Pancreas (tissue), 10 donors: ENCODE measurements at places on chromosomes 11 and 22. TPM values are rescaled to one million over a fixed set of nuclear protein-coding genes. Genes with fewer than 3 reads are reported as not detected.

GRCh38 chr11:109612496-109612895, 190.5 kb downstream of the C11orf87 start:
- DNase-seq: no peak
- no peaks in the 10 kb centered on the region for H3K4me1 ChIP-seq
- no peak overlapping the region for H3K4me3 ChIP-seq
- H3K36me3 ChIP-seq: no peaks in the 10 kb centered on the region
- no peak overlapping the region for H3K27ac ChIP-seq

GRCh38 chr11:111177037-111177871, 68.3 kb upstream of the POU2AF2 start:
- no peak for DNase-seq
- H3K27ac ChIP-seq: no peak overlapping the region
- H3K4me1 ChIP-seq: no peaks in the 10 kb centered on the region
- no peaks in the 10 kb centered on the region for H3K27me3 ChIP-seq
- H3K4me3 ChIP-seq: no peak overlapping the region
- H3K36me3 ChIP-seq: no peaks in the 10 kb centered on the region

- no peak overlapping the region for H3K27ac ChIP-seq
- no peak for DNase-seq
- H3K27me3 ChIP-seq: no peaks in the 10 kb centered on the region
Observed at GRCh38 chr11:73347067-73347466, 29.1 kb upstream of the RELT start.

GRCh38 chr11:93540337-93540736, 2.9 kb downstream of the SMCO4 start:
- peaks cover 38% of the 10 kb centered on the region for H3K4me1 ChIP-seq
- H3K27ac ChIP-seq: no peak overlapping the region
- no peak for DNase-seq
- H3K36me3 ChIP-seq: no peaks in the 10 kb centered on the region

- H3K4me1 ChIP-seq: peaks cover 5% of the 10 kb centered on the region
- H3K27ac ChIP-seq: no peak overlapping the region
- H3K36me3 ChIP-seq: no peaks in the 10 kb centered on the region
- no peaks in the 10 kb centered on the region for H3K27me3 ChIP-seq
Observed at GRCh38 chr11:2089536-2090165, 49.5 kb downstream of the IGF2 start.

DNA sequence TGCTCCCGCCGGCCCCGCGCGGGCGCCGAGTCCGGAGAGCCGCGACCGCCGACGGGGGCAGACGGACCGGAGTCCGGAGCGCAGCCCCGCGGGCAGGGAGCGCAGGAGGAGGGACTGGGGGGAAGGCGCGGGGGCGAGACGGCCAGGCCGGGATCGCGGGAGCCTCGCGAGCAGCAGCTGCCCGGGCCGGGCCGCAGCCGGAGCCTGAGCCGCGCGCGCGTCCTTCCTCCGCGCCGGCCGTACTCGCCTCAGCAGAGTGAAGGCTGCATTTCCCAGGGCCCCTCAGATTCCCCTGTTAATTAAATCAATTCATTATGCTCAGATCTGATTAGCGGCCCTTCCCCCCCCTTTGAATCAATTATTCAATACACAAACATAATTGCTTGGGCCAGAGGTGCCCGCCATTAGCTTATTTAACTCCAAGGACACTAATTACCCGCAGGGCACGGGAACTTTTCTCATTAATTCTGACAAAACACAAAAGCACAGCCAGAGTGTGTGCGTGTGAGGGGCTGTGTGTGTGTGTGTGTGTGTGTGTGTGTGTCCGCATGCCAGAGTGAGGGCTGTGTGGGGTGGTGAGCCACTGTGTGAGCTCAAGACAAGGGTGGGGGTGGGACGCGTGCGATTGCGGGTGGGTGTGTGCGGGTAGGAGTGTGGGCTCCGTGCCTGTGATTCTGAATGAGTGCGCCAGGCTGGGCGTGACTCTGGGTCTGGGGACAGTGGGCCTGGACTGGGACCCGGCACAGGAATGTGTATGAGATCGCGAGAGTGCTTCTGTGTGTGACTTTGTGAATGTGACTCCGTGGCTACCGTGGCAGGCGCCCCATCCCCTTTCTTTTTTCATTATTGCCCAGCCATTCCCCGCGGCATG, 5.1 kb upstream of the LMO1 start:
- peaks cover 3% of the 10 kb centered on the region for H3K4me1 ChIP-seq
- no peaks in the 10 kb centered on the region for H3K27me3 ChIP-seq
- H3K27ac ChIP-seq: no peak overlapping the region
- no peak for DNase-seq
- H3K36me3 ChIP-seq: no peaks in the 10 kb centered on the region

DNA sequence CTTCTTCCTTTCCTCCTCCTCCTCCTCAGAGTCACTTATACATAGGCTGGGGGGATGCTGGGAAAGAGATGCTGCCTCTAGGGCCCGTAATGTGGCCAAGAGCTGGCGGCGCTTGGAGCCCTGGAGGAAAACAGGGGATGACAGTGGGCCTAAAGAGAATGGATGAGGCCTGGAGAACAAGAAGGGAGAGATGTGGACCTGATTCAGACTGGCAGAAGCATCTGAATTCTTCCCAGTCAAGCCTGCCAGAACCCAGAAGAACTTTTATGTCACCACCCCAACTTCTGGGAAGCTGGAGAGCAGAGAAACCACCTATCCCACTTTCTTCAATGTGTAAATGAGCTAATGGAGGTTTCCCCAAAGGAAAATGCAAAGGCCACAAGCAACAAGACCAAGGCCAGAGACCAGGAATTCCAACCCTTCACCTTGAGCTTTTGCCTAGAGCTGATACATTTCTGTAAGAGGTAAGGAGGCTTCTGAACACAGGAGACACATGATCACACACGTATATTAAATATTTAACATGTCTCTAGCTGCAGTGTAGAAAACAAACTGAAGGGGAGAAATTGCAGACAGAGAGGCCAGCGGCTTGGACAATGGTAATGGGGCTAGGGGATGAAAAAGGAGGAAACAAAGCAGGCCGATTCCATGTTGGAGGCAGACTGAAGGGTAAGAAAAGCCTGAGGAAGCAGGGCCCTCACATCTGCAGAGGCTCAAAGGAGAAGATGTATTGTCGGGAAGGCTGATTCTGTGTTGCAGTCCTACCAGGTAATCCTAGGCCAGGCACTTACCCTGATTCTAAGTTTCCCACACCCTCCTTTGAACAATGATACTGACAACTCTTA, 1.1 kb downstream of the RRP8 start:
- peaks cover 17% of the 10 kb centered on the region for H3K4me1 ChIP-seq
- H3K36me3 ChIP-seq: peaks cover 10% of the 10 kb centered on the region
- DNase-seq: no peak
- no peak overlapping the region for H3K27ac ChIP-seq
- H3K27me3 ChIP-seq: no peaks in the 10 kb centered on the region
- H3K4me3 ChIP-seq: peak overlapping the region; percentile 93

DNA sequence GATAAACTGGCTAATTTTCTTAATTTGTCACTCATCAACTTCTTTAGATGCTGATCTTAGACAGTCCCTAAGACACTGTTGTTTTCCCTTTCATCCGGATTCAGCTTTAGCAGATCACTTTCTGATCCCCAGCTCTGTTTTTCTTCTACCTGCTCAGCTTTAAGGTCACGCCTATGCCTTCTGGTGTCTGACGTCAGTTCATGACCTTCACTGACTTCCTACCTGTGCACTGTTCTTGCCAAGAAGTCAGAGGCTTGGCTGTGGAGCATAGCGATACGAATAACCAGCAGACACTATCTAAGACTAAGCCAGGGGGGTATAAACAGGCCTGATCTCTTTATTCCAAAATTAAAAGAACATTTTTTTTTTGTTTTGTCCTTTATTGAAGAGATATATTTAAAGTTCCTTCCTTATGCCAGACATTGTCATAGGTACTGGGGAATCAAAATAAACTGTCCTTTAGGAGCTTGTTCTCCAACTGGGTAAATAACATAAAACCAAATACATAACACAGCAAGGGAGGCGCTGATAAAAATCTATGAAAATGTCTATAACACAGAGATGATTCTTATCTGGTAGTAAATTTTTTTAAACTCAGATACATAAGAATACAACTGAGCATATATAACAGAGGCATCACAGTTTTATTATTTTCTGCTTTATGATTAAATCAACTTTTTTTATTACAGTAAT, 352.2 kb upstream of the CTSC start:
- peak overlapping the region; percentile 23 for H3K27ac ChIP-seq
- peak; percentile 77 for DNase-seq
- no peak overlapping the region for H3K4me3 ChIP-seq
- no peaks in the 10 kb centered on the region for H3K27me3 ChIP-seq
- no peaks in the 10 kb centered on the region for H3K36me3 ChIP-seq
- H3K4me1 ChIP-seq: peaks cover 14% of the 10 kb centered on the region

GRCh38 chr11:112467721-112468120, 207.1 kb upstream of the PLET1 start:
- no peak overlapping the region for H3K4me3 ChIP-seq
- no peaks in the 10 kb centered on the region for H3K27me3 ChIP-seq
- no peaks in the 10 kb centered on the region for H3K4me1 ChIP-seq
- DNase-seq: no peak

DNA sequence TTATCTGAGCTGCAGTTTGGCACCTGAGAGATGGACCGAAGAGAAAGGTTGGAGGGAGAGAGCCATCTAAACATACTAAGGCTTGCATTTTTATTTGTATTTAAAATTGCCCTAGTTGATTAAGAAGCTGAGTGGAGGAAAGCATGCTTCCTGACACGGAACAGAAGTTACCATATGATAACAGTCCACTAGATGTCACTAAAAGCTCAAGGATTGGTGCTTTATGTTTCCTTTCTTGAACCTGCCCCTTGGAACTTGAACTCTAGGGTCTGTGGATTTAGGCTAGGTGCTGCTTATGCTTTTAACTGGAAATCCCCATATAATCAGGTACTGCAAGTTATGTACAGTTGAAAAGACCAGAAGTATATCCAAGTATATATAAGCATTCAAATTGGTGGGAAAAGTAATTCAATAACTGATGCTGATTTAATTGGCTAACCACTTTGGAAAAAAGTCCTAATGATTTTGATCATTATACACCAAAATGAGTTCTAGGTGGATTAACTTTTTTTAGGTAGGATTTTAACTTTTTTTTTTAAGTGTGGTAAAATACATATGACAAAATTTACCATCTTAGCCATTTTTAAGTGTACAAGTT, 9.5 kb downstream of the RBMXL2 start:
- no peaks in the 10 kb centered on the region for H3K27me3 ChIP-seq
- DNase-seq: no peak
- H3K4me1 ChIP-seq: no peaks in the 10 kb centered on the region
- no peak overlapping the region for H3K27ac ChIP-seq
- H3K36me3 ChIP-seq: no peaks in the 10 kb centered on the region

GRCh38 chr11:125903711-125904659, at the start of gene DDX25:
TSS of gene DDX25 (plus strand) at chr11:125904508. CDS start at chr11:125904518, 10 bp downstream.
- no peaks in the 10 kb centered on the region for H3K27me3 ChIP-seq
- peaks cover 12% of the 10 kb centered on the region for H3K4me1 ChIP-seq
- DNase-seq: no peak
- peak within 1 kb of the TSS; percentile 60 for H3K4me3 ChIP-seq

DNA sequence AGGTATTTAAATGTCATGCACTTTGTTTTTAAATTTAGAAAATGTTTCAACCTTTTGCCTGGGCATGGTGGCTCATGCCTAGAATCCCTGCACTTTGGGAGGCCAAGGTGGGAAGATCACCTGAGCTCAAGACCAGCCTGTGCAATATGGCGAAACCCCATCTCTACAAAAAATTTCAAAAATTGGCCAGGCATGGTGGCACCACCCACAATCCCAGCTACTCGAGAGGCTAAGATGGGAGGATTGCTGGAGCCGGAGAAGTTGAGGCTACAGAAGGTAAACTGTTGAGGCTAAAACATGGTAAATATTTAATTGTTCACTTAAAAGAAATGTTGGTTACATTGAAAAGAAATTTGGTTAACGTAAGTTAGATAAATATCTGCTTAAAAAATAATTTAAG, 108.4 kb upstream of the IGLL5 start:
- H3K27ac ChIP-seq: no peak overlapping the region
- no peaks in the 10 kb centered on the region for H3K27me3 ChIP-seq
- no peak for DNase-seq
- no peaks in the 10 kb centered on the region for H3K4me1 ChIP-seq
- H3K4me3 ChIP-seq: no peak overlapping the region

GRCh38 chr11:36313750-36314433, 17.8 kb downstream of the PRR5L start:
- no peak for DNase-seq
- H3K4me1 ChIP-seq: peaks cover 4% of the 10 kb centered on the region
- H3K36me3 ChIP-seq: no peaks in the 10 kb centered on the region
- no peaks in the 10 kb centered on the region for H3K27me3 ChIP-seq

DNA sequence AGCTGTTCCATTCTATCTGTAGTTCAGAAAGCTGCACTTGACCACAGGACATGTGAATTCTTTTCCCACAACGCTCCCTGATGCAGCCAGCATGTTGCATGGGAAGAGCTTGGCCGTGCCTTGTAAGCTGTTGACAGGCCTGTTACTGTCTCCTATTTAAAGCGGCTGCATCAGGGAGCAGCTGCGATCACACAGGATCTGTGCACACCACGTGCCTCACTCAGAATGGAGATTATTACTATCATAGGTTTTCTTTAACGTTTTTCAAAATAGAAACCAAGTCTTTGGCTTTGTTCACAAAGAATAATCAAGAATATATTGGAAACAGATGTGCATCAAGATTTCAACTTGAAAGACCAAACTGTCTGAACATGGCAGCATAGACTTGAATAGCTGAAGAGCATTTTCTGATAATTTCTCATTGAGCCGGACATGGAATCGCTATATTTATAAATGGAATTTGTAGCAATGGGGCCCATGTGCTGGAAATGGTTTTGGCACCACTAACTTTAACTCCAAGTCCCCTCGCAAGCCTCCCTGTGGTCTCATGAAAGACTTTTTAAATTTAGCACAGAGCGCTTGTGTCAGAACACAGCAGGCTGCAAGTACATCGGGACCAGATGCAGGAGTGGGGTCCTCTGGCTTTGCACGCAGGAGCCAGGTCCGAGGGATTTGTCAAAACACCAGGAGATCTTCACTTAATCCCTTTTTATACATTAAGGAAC, 40.8 kb upstream of the MYO18B start:
- H3K27me3 ChIP-seq: no peaks in the 10 kb centered on the region
- H3K4me1 ChIP-seq: no peaks in the 10 kb centered on the region
- no peak for DNase-seq
- H3K4me3 ChIP-seq: no peak overlapping the region
- H3K36me3 ChIP-seq: no peaks in the 10 kb centered on the region
- no peak overlapping the region for H3K27ac ChIP-seq

- H3K4me3 ChIP-seq: no peak overlapping the region
- no peaks in the 10 kb centered on the region for H3K4me1 ChIP-seq
- DNase-seq: no peak
- no peak overlapping the region for H3K27ac ChIP-seq
Observed at GRCh38 chr11:125088576-125089455, 22.6 kb downstream of the TMEM218 start.

GRCh38 chr11:1829039-1829820, 5.6 kb upstream of the SYT8 start:
- H3K27me3 ChIP-seq: no peaks in the 10 kb centered on the region
- peaks cover 44% of the 10 kb centered on the region for H3K4me1 ChIP-seq
- peak; percentile 60 for DNase-seq

Gene MOV10L1
- 0.26 TPM for total RNA-seq

Gene LMO2
- total RNA-seq: 11.5 TPM

Gene KIRREL3
- total RNA-seq: 1.1 TPM

Gene APOL5
- total RNA-seq: not detected

Gene GPHA2
- total RNA-seq: 11.1 TPM

Gene METTL15
- total RNA-seq: 7.3 TPM

Gene AMPD3
- total RNA-seq: 2.9 TPM

Gene MMP10
- 0.34 TPM for total RNA-seq
